Activated T-helper 2 cell treated with anti-CD3 and anti-CD28 coated beads, Interferon-gamma antibody, Interleukin-2, Interleukin-4, amounts not matched to agents 10 μg/mL and 5 μg/mL and 100 μg/mL, durations not matched to agents 14 hours and 24 hours and 36 hours (primary cell): ENCODE measurements at places on chromosomes 1 and 21. TPM values are rescaled to one million over a fixed set of nuclear protein-coding genes. Genes with fewer than 3 reads are reported as not detected.

DNA sequence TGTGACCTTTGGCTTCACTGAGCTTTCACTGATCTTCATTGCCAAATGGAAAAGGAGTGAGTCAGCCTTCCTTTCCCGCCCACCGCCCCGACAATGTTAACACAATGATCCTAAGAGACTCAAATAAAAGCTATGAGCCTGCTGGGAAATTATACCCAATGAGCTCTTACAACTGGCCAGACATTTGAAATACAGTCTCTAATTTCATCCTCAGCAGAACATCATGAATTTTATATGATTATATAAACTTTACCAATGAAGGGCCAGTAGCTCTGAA, 252.5 kb downstream of the SIPA1L2 start:
- no peak for DNase-seq

GPR25 gene
- not detected in 2 replicates for total RNA-seq

KRTAP13-1 gene
- not detected in 2 replicates for total RNA-seq

DNA sequence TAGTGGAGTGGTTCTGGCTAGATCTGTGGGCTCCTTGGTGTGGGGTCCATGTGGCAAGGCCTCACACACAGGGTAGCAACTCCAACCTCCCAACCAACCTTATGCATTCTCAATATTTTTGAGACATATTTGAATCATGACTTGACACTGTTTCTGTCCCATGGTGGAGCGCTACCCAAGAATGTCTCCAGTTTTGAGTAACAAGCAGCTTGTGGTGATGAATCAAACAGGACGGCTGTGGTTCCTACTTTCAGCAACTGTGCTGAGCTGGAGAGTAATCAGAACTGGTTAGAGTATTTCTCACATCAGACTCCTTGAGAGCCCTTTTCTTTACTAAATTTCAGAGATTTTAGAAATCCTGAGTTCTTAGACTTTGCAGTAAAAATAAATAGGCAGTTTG, 3.1 kb downstream of the LCE3D start:
- DNase-seq = no peak

USH2A gene
- not detected in 2 replicates for total RNA-seq

GRCh38 chr21:45074048-45074817, at the start of gene ADARB1:
Gene ADARB1 (plus strand): TSS chr21:45074580. CDS start chr21:45171657, 97,077 bp downstream.
- DNase-seq = peak; percentile 58

DNA sequence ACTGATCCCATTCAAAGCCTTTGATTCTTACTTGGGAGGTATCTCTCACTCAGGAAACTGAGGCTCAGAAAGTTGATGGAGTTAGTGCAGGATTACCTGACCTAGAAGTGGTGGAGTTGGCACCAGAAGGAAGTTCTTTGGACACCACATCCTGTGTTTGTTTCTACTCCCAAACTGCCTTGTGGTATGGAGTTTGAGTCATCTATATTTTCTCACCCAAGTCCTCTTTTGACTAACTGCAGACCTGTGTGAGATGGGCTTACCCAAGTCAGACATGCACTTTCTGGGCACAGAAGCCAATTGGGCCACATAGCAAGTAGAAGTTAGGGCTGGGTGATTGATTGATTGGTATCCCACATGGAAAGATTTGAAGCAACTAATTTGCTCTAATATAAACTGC, 36.1 kb downstream of the FGGY start:
- DNase-seq = peak; percentile 24

- DNase-seq = no peak
These were observed 3.0 kb upstream of the TMEM35B start for GRCh38 chr1:34988147-34988546.

DNA sequence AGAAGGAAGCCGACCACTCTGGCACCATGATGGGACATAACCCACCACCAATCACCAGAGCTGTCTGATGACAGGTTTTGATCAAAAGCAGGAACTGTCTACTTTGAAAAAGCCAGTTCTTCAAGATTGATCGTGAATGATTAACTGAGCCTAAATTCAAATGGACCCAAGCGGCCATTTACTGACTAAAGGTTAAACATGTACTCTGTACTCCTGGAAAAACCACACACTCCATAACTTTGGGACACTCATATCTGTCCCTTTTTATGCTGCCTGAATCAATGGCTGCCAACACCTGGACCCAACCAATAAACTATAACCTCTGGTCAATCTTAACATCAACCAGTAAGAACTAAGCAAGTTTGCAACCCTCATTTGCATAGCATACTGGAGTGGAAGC, 206.6 kb downstream of the URB2 start:
- DNase-seq = no peak

DNA sequence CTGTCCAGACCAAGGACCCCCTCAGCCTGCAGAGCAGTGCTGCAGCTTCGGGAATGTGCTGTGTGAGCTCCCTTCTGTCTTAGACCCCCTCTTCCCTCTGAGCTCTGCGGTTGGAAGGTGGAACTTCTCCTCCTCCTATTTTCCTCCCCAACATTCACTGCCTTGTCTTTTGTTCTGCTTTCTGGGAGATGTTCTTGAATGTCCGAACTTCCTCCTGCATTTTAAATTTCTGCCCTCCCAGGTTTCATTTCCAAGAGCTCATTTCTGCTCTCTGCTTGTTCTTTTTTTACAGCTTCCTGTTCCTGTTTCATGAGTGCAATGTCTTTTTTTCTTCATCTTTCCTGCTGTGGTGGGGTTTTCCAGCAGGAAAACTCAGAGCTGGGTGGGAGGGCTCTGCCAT, 29.3 kb downstream of the RRP1 start:
- DNase-seq = no peak

DNA sequence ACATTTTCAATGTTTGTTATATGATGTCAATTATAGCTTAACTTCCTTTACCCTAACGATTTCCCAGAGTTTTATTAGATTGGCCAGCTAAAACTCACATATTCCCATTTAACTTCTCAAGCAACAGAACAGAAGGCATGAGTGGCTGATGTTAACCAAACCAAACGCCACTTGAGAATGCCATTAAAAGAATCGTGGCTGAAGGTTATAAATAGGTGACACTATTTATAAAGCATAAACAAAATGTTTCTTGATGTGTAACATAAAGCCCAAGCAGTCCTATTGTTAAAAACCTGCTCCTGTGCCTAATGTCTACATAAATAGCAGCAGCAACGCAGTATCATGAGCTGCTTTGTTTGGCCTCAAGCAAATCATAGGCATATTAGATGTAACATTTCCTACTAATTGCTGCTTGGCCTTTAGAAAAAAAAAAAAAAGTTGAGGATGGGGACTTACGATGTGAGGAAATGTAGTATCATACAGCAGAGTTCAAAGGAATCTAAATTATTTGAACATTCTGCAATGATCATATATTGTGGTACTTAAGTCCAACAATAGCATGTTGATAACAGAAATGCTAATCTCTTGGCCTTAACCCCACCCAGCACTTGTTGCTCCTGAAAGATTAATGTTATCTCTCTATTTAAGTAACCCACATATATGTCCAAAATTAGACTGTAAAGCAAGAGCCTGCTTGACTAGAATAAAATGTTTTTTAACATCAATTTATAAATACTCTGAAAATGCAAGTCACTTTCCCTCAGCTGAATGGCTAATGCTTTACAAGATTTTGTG, 106.0 kb downstream of the ESRRG start:
- no peak for DNase-seq

DNA sequence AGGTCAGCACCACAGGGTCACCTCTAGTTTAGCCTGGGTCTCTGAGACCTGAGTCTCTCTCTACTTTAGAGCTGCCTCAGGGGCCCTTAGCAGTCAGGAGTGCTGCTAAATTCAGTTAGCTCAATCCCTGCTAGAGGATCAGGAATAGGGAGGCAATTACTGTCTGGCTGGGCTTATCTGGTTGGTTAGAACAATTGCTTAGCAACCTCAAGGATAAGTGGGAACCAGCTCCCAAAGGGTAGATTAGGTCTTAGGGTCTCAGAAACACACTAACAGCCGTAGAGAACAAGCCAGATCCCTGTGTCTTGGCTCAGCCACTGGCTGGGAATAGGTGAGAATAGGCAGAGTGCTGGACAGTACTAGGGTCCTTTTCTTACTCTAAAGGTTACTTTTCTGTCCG, 7.7 kb downstream of the PM20D1 start:
- no peak for DNase-seq

DNA sequence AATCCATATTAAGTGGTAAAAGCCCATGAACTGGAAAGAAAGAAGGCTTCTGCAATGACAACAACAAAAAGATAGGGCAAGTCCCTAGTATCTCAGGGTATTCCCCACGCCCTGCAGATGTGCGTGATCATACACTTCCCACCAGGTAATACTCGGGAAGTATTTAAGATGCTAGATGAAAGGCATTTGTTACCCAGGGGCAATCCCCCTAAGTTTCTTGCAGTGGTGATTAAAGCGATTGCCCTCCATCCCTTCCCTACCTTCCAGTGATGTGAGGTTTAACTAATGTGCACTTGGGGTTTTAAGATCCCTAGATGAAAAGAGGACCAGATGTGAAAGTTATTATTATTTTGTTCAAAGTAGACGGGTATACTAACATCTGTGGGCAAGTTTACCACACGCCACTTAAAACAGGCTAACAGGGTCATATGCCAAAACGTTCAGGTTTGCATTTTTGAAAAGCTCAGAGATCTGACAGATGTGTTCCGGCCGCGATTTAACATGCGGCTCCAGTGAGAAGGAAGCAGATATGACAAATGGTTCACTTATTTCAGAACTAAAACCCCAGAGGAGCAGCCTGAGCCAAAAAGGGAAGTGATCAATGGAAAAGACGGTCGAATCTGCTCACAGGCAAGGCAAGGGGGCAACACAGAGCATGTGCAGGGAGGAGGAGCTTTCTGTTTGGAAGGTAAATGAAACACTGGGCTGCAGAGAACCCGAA, 17.4 kb downstream of the TIAM1 start:
- DNase-seq = peak; percentile 16

- no peak for DNase-seq
These were observed 277.5 kb upstream of the KAZN start for GRCh38 chr1:14320986-14321385.

DNA sequence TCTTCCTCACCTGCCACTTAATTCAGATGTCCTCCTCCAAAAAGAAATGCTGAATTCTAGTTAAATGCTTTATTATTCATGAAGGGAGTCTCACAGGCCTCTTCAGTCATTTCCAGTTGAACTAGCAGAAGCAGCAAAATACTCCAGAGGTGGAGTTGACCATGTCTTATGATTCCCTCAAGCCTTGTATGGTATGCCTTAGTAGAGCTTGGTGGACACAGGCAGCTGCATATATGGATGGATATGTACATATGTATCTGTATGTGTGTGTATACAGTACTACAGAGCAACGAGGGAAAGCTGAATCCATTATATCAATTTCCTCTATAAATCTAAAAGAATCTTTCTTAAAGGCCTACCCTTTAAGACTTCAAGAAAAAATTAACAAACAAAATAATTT, 83.6 kb upstream of the HP1BP3 start:
- DNase-seq = no peak

DNA sequence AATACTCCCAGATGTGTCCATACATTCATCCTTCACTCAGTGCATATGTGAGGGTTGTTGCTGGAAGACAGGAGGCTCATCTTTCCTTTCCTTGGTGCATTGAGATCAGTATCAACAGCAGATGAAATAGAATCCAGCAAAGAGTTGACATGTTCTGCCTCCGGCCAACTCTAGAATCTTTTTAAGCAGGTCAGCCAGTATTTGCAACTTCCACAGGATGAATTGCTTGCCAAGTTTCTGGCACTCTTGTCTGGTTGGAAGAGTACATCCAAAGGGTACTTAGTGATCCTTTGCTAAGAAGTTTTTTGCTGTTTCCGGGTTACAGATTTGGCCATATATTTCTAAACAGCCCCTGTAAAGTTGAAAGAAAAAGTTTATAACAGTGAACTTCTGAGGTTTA, 21.1 kb downstream of the SYNC start:
- no peak for DNase-seq

CD55 gene
- 132 and 135 TPM in 2 replicates for total RNA-seq

- no peak for DNase-seq
These were observed 137.3 kb upstream of the USH2A start for GRCh38 chr1:216560527-216560926.

SAMD13 gene
- 0.30 and 0.44 TPM in 2 replicates for total RNA-seq

DNA sequence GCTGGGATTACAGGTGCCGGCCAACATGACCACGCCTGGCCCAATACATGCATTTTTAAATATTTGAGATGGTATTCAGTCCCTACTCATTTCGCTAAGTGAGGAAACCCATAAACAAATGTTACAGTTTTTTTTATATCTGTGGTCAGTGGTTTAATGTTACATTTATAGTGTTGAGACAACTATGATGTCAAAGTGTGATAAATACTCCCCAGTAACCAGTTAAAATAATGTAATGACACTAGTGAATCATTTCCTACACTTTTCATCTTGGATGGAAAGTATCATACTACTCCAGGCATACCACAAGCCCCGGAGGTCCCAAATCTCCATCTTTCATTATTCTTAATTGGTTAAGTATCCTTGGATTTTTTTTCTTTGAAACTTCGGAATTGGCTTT, 87.5 kb upstream of the KIF26B start:
- no peak for DNase-seq

DNA sequence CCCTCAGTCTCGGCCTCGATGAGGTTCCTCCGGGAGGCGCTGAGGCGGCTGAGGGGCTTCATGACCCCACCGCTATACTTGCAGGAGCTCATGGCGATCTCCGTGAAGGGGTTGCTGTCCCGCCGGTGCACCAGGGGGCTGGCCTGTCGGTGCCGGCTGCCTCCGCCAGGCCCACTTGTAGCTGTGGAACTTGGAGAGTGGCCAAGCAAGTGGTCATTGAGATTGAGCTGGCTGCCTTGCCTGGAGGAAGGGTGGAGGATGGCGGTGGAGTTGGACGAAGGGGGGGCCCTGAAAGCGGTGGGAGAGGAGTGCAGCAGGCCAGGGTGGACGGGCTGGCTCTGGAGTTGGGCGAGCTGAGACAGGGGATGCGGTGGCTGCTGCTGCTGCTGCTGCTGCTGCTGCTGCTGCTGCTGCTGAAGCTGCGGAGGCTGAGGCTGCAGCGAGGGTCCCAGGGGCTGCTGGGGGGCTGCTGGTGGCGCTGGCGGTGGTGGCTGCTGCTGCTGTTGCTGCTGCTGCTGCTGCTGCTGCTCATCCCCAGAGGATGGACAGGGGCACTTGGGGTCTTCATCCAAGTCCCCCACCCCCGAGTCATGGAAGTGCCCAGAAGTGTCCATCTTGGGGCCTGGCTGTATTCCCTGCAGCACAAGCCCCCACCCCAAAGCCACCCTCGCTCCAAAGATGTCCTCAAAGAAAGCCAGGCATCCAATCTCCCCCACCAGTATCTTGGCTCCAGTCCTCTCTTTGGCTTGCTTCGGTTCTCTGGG, 548 bp downstream of the KCNN3 start:
- DNase-seq = no peak

- no peak for DNase-seq
These were observed 3.9 kb downstream of the S100A9 start for GRCh38 chr1:153361480-153362109.

SDC3 gene
- 0.46 and 0.92 TPM in 2 replicates for total RNA-seq

GRCh38 chr1:232009741-232010140, 383.2 kb downstream of the DISC1 start:
- DNase-seq = no peak

- DNase-seq = no peak
These were observed 27.2 kb upstream of the TTF2 start for GRCh38 chr1:117032681-117033539.

DNA sequence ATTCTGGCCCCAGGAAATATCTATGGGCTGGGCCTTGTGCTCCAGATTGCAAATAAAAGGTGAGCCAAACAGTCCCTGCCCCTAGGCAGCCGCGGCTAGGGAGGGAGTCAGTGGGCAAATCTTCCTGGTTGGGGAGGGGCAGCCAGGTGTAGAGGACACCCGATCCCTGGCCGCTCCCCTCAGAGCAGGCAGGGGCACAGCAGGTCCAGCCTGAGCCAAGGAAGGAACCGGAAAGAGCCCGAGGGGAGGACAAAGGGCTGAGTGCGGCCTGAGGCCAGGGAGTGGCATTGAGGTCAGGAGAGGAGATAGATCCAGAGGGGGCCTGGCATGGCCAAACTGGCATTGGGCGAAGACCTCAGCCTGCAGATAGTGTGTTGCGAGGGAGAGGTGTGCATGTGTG, 36.6 kb upstream of the ARF1 start:
- no peak for DNase-seq
